ENCODE measurements at places on chromosomes 5 and 9. TPM values are rescaled to one million over a fixed set of nuclear protein-coding genes. Genes with fewer than 3 reads are reported as not detected.

PCDHB9 gene
- total RNA-seq, result not detected

LHFPL2 gene
- 1.2 TPM for total RNA-seq

CKMT2 gene
- total RNA-seq, result not detected

PRDM9 gene
- not detected for total RNA-seq

KIF4B gene
- total RNA-seq, result not detected

RANBP3L gene
- total RNA-seq, result not detected

RFESD gene
- 5.4 TPM for total RNA-seq

INSL4 gene
- total RNA-seq, result not detected

PPP1R26 gene
- total RNA-seq, result 0.84 TPM

NRG2 gene
- 0.18 TPM for total RNA-seq

CTNND2 gene
- not detected for total RNA-seq

PCDHA9 gene
- not detected for total RNA-seq

FREM1 gene
- not detected for total RNA-seq

INSL6 gene
- total RNA-seq, result not detected

CCL21 gene
- not detected for total RNA-seq

SPATA31E1 gene
- not detected for total RNA-seq
